Foreskin keratinocyte (primary cell): ENCODE measurements at places on chromosomes 4 and X. TPM values are rescaled to one million over a fixed set of nuclear protein-coding genes. Genes with fewer than 3 reads are reported as not detected.

CT45A2 gene
- polyA plus RNA-seq = not detected in 2 replicates

MAGIX gene
- polyA plus RNA-seq = 2.0 and 2.6 TPM in 2 replicates

LUZP4 gene
- not detected in 2 replicates for polyA plus RNA-seq

NKX3-2 gene
- 0.08 and 0.12 TPM in 2 replicates for polyA plus RNA-seq

POU3F4 gene
- not detected in 2 replicates for polyA plus RNA-seq

ZNF674 gene
- polyA plus RNA-seq = 0.68 and 0.71 TPM in 2 replicates

DGAT2L6 gene
- not detected in 2 replicates for polyA plus RNA-seq

APLN gene
- polyA plus RNA-seq = 1.2 and 8.0 TPM in 2 replicates

SHROOM2 gene
- 2.5 and 3.2 TPM in 2 replicates for polyA plus RNA-seq

RAB9B gene
- 0.07 TPM in 2 replicates for polyA plus RNA-seq

ADH4 gene
- polyA plus RNA-seq = not detected in 2 replicates

CLDN22 gene
- polyA plus RNA-seq = not detected in 2 replicates

TENM3 gene
- 2.4 and 2.7 TPM in 2 replicates for polyA plus RNA-seq

POF1B gene
- 2.5 and 2.8 TPM in 2 replicates for polyA plus RNA-seq

ERAS gene
- not detected in 2 replicates for polyA plus RNA-seq

RS1 gene
- not detected in 2 replicates for polyA plus RNA-seq

IBSP gene
- polyA plus RNA-seq = not detected in 2 replicates

ESX1 gene
- not detected in 2 replicates for polyA plus RNA-seq

RADX gene
- polyA plus RNA-seq = 1.1 and 1.4 TPM in 2 replicates

GNPDA2 gene
- polyA plus RNA-seq = 8.1 and 10.0 TPM in 2 replicates

SNCA gene
- 50.2 and 66.0 TPM in 2 replicates for polyA plus RNA-seq

TMEM35A gene
- polyA plus RNA-seq = 0.07 TPM in 2 replicates

GLUD2 gene
- 0.04 TPM in 2 replicates for polyA plus RNA-seq

THAP9 gene
- 0.34 and 0.58 TPM in 2 replicates for polyA plus RNA-seq

CFP gene
- polyA plus RNA-seq = 0.18 and 0.22 TPM in 2 replicates

AREG gene
- 980 and 1,643 TPM in 2 replicates for polyA plus RNA-seq

TREX2 gene
- 0.57 and 0.71 TPM in 2 replicates for polyA plus RNA-seq

SH3BGRL gene
- polyA plus RNA-seq = 38.9 and 39.0 TPM in 2 replicates

UGT2B11 gene
- not detected in 2 replicates for polyA plus RNA-seq

SRPX2 gene
- polyA plus RNA-seq = 0.36 and 0.76 TPM in 2 replicates
